ENCODE measurements at places on chromosomes 4 and X.

GRCh38 chr4:87807402-87807801 is 8.0 kb downstream of the IBSP start:
- DNase-seq: no peak

DNA sequence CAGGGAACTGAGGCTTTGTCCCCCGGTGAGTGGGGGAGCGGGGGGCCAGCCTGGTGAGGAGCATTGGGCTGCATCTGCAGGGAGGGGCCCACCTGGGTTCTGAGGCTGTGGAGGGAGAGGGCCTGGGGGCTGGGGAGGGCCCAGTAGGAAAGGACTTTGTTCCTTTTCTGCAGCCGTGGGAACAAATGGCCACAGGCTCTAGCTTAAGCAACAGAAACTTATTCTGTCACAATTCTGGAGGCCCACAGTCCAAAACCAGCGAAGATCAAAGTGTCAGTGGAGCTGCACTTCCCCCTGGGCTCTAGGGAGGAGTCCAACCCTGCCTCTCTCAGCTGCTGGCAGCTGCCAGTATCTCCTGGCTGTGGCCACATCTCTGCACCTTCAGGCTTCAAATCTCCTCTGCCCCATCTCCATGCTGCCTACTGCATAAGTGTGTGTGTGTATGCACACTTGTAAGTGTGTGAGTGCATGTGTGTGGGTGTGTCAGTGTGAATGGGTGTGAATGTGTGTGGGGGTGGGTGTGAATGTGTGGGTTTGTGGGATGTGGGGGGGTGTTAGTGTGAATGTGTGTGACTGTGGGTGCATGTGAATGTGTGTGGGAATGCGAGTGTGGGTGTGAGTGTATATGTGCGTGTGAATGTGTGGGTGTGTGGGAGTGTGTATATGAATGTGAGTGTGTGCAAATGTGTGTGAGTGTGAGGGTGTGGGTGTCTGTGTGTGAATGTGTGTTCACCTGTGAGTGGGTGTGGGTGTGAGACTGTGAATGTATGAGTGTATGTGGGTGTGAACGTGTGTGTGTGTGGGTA is 204.5 kb upstream of the PSAPL1 start:
- no peak for DNase-seq

GRCh38 chrX:24485323-24485722 is 20.2 kb downstream of the PDK3 start:
- no peak for DNase-seq

DNA sequence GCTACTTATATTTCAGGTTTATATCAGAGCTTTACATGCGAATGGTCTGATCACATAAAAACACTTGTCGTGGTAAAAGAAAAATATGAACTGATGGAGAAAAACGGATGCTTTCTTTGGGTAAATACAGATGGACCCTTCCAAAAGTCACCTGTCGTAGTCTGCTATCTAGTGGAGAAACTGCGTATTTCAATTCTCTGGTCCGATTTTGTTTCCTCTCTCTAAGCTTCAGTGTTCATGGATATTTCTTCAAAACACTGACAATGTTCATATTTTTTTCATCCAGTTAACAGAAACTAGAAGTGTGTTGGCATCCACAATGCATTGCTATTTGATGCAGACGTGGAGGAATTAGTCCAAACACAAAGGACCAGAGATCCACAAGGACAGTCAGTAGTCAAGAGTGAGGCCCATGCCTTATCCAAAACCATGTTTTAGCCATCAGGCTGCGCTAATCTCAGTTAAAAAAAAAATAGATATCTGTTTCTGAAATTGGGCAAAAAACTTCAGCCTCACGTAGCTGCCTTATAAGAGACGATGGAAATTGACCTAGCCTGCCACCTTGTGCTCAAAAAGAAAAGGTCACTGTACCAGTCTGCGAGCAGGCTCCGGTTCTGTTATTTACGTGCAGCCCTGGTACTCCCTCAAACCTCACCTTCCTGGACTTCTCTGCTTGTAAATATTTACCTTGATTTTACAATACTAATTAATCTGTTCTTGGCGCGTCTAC is 16.0 kb downstream of the MEPE start:
- DNase-seq: no peak

DNA sequence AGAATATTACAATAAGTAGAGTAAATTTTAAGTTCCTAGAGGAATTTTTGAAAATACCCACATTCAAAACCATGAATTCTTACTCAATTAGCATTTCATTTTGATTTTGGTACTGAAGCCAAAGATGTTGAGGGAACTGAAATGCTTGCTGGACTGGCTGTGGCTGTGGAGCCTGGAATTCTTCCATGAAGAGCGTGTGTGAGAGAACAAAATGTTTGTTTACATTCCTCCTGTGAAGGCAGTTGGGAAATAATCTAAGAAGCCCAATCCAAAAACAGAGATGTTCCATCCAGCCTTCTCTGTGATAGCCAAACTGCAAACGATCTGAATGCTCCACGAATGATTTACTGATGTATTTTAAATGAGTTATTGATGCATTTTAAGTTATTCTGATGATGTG is 3.8 kb upstream of the ADH1B start:
- DNase-seq: no peak

DNA sequence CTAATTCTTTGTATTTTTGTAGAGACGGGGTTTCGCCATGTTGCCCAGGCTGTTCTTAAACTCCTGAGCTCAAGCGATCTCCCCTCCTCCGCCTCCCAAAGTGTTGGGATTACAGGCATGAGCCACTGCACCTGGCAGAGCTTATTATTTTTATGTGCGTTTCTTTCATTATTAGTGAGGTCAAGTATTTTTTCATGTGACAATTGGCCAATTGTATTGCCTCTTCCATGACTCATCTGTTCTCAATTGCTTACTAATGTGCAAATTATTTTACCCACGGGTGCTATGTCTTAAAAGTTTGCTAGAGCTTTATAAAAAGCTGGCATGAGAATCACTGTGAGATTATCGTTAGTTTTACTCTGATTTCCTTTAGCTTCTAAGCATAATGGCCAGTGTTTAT is 13.0 kb upstream of the ARX start:
- DNase-seq: no peak

GRCh38 chr4:74623041-74623440 is 171.3 kb downstream of the BTC start:
- no peak for DNase-seq

DNA sequence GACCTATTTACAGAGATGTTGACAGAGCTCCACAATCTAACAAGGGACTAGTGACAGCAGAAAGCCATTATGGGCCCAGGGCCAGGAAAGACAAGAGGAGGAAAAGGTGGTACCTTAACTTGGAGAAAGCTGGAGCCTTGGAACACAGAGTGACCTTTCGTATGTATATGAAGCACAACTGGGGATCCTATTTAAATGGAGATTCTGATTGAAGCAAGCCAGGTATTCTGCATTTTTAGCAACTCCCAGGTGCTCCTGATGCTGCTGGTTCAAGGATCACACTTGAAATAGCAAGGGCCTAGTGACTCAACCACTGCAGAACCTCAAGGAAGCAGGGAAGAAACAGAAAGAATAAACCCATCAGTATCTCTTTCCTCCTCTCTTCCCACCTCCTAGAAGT is 99.4 kb downstream of the TMEM47 start:
- no peak for DNase-seq

GRCh38 chrX:49226946-49227345 is 6.2 kb downstream of the CACNA1F start:
- DNase-seq: no peak

DNA sequence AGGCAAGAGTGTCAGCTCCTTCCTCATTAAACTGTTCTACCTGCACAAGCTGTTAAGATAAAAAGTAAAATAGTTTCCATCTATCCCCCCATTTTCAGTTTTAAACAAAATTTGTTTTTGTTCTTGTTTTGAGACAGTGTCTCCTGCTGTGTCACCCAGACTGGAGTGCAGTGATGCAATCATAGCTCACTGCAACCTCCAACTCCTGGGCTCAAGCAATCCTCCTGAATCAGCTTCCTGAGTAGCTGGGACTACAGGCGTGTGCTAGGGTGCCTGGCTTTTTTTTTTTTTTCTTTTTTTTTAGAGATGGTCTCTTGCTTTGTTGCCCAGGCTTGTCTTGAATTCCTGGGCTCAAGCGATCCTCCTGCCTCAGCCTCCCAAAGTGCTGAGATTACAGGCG is 105.4 kb downstream of the HS6ST2 start:
- DNase-seq: no peak

GRCh38 chr4:71537551-71538065 is 198.8 kb downstream of the SLC4A4 start:
- DNase-seq: no peak

DNA sequence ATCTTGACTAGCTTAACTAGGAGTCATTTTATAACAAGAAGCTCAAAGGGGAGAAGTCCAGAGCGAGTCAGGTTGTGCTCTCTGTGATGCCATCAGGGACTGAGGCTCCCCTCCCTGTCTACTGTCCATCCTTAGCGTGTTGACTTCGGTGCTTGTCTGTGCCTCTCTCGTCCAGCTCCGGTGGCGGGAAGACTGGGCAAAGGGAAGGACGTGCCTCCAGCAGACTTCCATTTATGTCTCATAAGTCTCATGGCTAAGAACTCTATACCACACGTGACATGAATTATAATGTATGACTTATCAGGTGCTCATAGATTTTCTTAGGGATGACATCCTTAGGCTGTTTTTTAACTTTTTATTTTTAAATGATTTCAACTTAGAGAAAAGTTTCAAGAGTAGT is 92.6 kb upstream of the TLR2 start:
- DNase-seq: no peak

DNA sequence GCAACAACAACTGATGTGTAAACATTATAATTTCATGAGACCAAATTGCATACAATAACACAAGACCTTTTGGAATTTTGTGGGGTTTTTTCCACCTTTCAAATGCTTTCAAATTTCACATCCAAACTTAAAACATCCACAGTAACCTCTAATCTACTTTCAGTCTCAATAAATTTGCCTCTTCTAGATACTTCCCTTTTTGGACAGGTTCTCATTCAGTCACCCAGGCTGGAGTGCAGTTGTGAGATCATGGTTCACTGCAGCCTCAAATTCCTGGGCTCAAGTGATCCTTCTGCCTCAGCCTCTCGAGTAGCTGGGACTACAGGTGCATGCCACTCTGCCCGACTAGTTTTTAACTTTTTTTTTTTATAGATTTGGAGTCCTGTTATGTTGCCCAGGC is 556.6 kb downstream of the NLGN4X start:
- DNase-seq: no peak

DNA sequence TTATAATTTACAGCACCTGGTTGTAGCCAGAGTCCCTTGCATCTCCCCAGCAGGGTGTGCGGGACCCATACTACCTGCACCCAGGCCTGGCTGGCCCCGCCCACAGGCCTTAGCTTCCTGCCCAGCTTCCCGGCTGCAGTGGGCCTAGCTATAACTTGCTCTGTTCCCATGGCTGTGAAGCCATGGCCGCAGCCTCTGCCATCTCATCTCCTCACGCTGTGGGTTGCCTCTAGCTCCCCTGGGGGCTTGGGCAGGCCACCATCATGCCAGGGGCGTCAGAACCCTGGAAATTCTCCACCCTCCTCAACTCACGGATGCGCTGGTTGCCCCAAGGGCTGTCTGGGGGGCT is 26.1 kb upstream of the SORBS2 start:
- no peak for DNase-seq

DNA sequence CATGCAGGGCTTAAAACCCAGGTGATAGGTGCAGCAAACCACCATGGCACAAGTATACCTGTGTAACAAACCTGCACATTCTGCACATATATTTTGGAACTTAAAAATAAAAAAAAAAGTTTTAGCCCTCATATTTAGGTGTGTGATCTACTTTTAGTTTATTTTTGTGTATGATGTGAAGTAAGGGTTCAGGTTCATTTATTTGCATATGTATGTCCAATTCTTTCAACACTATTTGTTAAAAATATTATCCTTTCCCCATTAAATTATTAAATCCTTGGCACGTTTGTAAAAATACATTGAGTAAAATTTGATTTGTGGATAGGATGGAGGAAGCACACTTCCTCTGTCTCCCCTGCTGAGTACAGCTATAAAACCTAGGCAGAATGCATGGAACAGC is 12.9 kb downstream of the RAB39B start:
- no peak for DNase-seq

GRCh38 chr4:11436084-11436483 is 7.4 kb upstream of the HS3ST1 start:
- no peak for DNase-seq

DNA sequence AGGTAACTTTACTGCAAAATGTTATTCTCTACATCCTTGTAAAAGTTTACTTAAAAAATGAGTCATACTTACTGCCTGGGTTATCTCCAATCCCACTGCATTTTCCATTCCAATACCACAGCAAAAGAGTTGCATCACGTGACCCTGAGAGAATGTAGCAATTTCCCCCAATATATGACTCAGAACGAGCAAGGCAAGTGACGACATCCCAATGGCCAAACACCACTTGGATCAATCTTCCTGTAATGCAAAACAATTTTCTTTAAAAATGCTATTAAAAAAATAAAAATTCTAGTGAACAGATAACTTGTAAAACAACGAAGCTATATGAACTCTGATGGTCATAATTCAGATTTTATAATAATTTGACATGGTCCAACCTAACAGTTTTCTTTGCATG is 224.3 kb downstream of the DCLK2 start:
- no peak for DNase-seq

DNA sequence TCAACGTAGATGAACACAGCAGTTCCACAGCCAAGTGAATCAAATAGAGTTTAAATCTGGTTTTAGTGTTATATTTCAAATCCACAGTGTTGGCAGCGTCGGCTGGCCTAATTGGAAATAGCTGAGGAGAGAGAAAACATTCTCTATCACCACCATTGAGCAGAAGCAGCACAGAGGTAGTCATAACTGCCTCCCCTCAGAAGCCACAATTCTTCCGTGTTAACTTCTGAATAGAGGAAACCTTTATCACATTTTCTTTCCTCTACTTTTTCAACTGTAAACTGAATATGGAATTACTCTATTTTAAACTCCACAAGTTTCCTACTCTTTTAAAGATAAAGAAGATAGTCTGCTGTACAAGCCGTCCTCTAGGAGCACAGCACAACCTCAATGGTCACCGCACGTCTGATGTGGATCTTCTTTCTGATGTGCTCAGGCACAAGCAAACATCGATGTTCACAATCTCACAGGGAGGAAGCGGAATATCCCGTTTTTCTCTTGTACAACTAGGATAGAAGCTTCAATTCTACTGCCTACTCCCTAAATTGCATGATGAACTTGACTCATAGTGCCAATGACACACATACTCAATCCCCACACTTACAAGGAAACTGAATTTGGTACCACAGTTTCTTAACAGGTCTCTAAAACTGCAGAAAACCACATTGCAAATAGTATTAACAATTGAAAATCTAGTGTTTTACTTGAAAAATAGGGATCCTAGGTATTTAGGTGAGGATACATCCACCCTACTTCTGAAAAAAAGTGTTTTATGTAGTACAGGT is 217.8 kb upstream of the ETNPPL start:
- no peak for DNase-seq

GRCh38 chrX:141405853-141406492 is 163.7 kb upstream of the SPANXC start:
- DNase-seq: no peak

DNA sequence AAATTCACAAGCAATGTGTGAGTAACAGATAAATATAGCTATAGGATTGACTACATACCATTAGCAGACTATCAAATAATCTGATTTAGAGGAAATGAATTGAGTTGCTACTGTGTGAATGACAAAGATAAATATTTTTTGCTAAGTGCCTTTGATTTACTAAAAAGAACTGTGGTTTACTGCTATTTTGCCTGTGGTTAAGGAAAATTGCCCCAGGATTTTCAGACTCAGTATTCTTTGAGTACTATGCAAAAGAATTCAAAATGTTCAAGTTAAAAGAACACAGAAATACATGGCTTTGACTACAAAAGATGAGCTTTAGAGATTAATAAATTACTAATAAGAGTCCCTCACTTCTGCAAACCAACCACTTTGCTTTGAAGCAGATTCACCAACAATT is 853.8 kb downstream of the ADGRL3 start:
- no peak for DNase-seq
